ENCODE measurements at places on chromosomes 16 and 17. TPM values are rescaled to one million over a fixed set of nuclear protein-coding genes. Genes with fewer than 3 reads are reported as not detected.

- H3K27me3 ChIP-seq, result no peaks in the 10 kb centered on the region
- H3K4me3 ChIP-seq, result no peak overlapping the region
- DNase-seq, result no peak
- no peak overlapping the region for H3K27ac ChIP-seq
- H3K36me3 ChIP-seq, result peaks cover 24% of the 10 kb centered on the region
Measured at GRCh38 chr17:4204190-4204589, 59.6 kb downstream of the ANKFY1 start.

- peak; percentile 76 for DNase-seq
- H3K36me3 ChIP-seq, result no peaks in the 10 kb centered on the region
- no peaks in the 10 kb centered on the region for H3K4me1 ChIP-seq
- H3K27me3 ChIP-seq, result peaks cover 97% of the 10 kb centered on the region
Measured at GRCh38 chr17:35373984-35374765, 754 bp upstream of the SLFN11 start.

DNA sequence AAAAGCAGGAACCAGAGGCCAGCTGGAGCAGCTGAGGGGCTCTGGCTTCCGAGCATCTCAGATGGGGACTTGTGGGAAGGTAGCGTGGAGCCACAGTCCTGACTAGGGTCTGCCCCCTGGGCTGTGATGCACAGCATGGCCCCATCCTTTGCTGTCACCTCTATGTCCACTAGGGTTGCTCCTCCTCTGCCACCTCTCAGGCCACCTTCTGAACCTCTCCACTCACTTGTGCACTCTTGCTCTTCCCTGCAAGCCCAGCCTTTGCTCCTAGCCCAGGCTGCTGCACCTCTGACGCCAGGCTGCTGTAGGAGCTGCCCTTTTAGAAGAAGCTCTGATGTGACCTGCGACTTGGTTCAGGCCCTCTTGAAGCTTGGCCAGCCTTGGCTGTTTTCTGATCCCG, 24.3 kb upstream of the SMPD3 start:
- no peak overlapping the region for H3K27ac ChIP-seq
- DNase-seq, result no peak
- no peaks in the 10 kb centered on the region for H3K27me3 ChIP-seq
- no peak overlapping the region for H3K4me3 ChIP-seq
- H3K36me3 ChIP-seq, result no peaks in the 10 kb centered on the region

DNA sequence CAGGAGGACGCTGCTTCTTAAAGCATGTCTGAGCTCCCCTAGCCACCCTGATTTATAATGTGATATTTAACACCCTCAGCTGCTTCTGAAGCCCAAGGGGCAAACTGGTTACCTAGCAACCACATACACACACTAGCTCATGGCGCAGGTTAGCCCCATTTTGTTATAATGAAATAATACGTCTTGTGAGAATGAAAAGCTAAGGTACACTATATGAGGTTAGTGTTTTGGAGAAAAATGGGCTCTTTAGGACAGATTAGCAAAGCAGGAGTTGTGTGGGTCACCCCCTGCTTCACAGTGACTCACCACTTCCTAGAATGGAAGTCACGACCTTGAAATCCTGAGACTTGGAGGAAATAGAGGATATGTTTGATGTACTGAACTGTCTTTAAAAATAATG, 404.8 kb upstream of the HSBP1 start:
- DNase-seq, result no peak
- no peak overlapping the region for H3K27ac ChIP-seq
- no peak overlapping the region for H3K4me3 ChIP-seq
- no peaks in the 10 kb centered on the region for H3K4me1 ChIP-seq
- H3K36me3 ChIP-seq, result no peaks in the 10 kb centered on the region

DNA sequence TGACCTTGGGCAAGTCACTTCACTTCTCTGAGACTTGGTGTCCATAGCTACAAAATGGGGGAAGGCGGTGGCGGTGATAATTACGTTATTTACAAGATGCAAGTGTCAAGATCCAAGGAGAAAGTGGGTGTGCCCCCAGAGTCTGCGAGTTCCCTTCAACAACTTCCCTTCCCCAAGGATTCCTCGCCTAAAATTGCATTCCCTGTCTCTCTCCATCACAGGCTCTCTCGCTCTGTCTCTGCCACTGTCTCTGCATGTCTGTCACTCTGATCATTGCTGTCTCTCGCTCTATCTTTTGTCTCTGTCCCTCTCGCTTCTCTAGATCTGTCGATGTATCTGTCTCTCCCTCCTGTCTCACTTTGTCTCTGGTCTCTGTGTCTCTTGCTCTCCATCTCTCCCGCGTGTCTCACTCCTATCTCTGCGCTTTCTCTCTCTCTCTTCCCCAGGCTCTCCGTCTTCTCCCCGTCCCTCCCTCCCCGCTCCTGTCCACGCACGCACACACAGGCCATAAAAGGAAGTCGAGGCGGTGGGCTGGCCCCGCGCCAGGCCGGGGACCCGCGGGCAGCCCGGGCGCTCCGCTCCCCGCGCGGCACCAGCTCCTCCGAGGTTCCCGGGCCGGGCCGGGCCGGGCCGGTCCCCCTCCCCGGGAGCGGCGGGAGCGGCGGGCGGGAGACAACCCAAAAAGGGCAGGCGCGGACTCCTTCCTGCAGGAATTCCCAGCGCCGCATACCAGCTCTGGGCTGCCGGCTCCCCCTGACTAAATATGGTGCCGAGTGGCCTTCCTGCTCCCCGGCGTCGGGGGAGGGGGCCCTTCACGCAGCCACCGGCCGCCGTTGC, 1.1 kb upstream of the MYH11 start:
- peak; percentile 54 for DNase-seq
- H3K4me1 ChIP-seq, result no peaks in the 10 kb centered on the region
- H3K4me3 ChIP-seq, result peak overlapping the region; percentile 28
- no peaks in the 10 kb centered on the region for H3K36me3 ChIP-seq
- H3K27ac ChIP-seq, result peak overlapping the region; percentile 21

DNA sequence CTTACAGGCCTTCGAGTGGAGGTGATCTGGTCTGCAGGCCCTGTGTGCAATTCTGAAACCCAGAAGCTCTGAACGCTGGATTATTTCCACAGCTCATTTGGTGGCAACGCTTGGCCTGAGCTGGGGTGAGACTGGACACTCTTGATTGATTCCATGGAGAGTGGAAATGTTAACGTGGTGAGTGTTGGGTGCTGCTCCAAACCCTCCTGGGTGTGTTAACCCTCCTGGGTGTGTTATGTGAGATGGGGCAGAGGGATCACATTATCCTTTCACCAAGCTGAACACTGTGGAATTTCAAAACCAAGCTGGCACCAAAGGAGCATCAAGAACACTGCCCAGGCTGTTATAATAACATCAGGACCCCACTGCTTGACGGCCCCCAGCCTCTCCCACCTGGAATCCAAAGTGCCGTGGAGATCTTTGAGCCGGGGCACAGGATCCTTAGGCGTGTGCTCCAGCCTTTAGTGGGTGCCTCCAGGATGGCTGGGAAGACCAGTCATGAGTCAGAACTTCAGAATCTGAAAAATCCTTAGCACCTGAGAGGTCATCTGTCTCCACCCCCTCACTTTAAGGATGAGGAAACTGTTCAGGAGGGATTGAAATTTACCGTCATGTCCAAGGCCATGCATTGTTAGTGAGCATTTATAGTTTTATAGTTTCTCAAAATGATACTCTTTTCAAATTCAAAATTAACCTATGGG, 75.0 kb downstream of the RPTOR start:
- no peak for DNase-seq
- H3K27me3 ChIP-seq, result no peaks in the 10 kb centered on the region
- H3K4me1 ChIP-seq, result no peaks in the 10 kb centered on the region
- H3K27ac ChIP-seq, result no peak overlapping the region

TM4SF5 gene
- not detected for total RNA-seq

DNA sequence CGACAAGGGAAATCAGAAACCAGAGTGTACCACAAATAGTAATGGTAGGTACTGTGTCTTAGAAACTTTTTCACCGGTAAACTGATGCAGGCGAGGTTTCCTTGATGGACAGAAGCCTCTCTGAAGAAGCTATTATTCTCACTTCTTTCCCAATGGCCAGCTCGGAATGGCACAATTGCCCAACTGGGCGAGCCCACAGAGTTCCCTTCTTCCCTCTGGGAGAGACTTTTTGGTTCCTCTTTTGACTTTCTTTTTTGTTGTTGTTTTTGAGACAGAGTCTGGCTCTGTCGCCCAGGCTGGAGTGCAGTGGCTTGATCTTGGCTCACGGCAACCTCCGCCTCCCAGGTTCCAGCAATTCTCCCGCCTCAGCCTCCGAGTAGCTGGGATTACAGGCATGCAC, 16.9 kb downstream of the SLC43A2 start:
- H3K4me1 ChIP-seq, result peaks cover 3% of the 10 kb centered on the region
- H3K27me3 ChIP-seq, result no peaks in the 10 kb centered on the region
- H3K4me3 ChIP-seq, result no peak overlapping the region

- DNase-seq, result no peak
- peak overlapping the region; percentile 96 for H3K27ac ChIP-seq
- no peak overlapping the region for H3K4me3 ChIP-seq
- H3K36me3 ChIP-seq, result peaks cover 6% of the 10 kb centered on the region
Measured at GRCh38 chr17:2086306-2086705, 31.4 kb downstream of the HIC1 start.

DNA sequence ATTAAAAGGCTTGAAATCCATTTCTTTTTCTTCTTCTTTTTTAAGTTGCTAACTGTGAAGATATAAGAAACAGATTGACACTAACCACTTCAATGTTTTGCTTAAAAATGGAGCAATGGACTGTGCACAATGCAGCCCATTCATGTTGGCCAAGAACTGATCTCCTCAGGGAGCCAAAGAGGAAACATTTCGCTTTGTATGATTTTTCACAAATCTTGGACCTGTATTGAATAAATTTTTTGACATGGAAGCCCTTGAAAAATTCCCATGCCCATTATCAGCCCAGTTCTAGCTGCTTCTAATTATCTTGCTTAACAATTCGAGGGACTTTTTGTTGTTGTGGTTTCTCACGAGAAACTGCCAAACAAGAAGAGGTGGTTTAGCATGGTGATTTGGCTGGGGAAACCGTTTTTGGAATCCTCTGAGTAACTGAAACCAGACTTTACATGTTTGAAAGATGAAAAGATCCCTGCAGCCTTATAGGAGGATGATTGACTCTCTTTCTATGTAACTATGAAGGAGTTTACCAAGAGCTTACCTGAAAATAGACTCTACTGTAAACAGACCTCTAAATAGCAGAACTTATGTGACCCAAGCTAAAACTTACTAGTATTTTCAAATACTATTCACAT, 1389.4 kb upstream of the GOT2 start:
- H3K4me1 ChIP-seq, result no peaks in the 10 kb centered on the region
- no peaks in the 10 kb centered on the region for H3K36me3 ChIP-seq
- DNase-seq, result no peak

- peak; percentile 19 for DNase-seq
- no peak overlapping the region for H3K27ac ChIP-seq
- no peaks in the 10 kb centered on the region for H3K36me3 ChIP-seq
- peaks cover 5% of the 10 kb centered on the region for H3K4me1 ChIP-seq
- H3K4me3 ChIP-seq, result no peak overlapping the region
Measured at GRCh38 chr16:83994703-83995102, 26.7 kb downstream of the NECAB2 start.

DNA sequence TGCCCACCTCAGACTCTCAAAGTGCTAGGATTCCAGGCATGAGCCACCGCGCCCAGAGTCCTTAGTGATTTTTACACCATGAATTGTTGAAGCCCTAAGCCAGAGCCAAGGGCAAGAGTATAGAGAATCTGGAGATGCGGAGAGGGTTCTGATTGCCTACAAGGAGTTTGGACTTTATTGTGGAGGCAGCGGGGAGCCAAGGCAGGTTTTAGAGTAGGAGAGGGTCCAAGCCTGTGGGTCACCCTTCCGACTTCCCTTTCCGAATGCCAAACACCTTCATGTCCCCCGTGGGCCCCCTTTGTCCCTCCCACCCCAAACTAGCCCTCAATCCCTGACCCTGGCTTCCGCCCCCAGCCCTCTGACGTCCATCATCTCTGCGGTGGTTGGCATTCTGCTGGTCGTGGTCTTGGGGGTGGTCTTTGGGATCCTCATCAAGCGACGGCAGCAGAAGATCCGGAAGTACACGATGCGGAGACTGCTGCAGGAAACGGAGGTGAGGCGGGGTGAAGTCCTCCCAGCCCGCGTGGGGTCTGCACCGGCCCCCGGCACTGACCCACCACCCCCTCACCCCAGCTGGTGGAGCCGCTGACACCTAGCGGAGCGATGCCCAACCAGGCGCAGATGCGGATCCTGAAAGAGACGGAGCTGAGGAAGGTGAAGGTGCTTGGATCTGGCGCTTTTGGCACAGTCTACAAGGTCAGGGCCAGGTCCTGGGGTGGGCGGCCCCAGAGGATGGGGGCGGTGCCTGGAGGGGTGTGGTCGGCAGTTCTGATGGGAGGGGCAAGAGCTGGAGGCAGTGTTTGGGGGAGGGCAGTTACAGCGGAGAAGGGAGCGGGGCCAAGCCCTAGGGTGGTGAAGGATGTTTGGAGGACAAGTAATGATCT, 7.1 kb downstream of the MIEN1 start:
- H3K4me3 ChIP-seq, result no peak overlapping the region
- peaks cover 48% of the 10 kb centered on the region for H3K36me3 ChIP-seq
- H3K27me3 ChIP-seq, result no peaks in the 10 kb centered on the region
- DNase-seq, result no peak

- no peaks in the 10 kb centered on the region for H3K4me1 ChIP-seq
- peak overlapping the region; percentile 66 for H3K4me3 ChIP-seq
- peaks cover 28% of the 10 kb centered on the region for H3K27me3 ChIP-seq
- peak overlapping the region; percentile 86 for H3K27ac ChIP-seq
Measured at GRCh38 chr17:80453998-80454556, 22.3 kb downstream of the NPTX1 start.

DNA sequence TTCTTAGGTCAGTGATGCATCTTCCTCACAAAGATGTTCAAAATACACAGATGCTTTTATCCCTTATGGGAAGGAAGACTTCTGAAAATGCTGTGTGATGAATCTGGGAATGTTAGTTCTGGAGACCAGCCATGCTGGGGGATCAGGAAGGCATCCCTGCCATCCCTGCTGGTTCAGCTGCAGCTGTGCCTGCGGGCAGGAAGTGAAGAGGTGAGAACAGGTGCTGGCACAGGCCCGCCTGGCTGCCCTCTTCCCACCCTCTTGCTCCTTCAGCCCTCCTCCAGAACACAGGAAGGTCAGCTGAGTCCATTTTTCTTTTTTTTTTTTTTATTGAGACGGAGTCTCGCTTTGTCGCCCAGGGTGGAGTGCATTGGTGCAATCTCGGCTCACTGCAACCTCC, 15.2 kb downstream of the RAB11FIP3 start:
- H3K27me3 ChIP-seq, result no peaks in the 10 kb centered on the region
- no peaks in the 10 kb centered on the region for H3K36me3 ChIP-seq
- peak overlapping the region; percentile 28 for H3K27ac ChIP-seq
- H3K4me1 ChIP-seq, result no peaks in the 10 kb centered on the region
- H3K4me3 ChIP-seq, result no peak overlapping the region
- DNase-seq, result no peak

CLDN7 gene
- total RNA-seq, result 0.51 TPM

GRCh38 chr16:87968541-87968940, 17.3 kb downstream of the BANP start:
- H3K27me3 ChIP-seq, result no peaks in the 10 kb centered on the region
- H3K27ac ChIP-seq, result no peak overlapping the region
- H3K36me3 ChIP-seq, result no peaks in the 10 kb centered on the region

- H3K4me3 ChIP-seq, result no peak overlapping the region
- DNase-seq, result no peak
- no peaks in the 10 kb centered on the region for H3K27me3 ChIP-seq
- no peak overlapping the region for H3K27ac ChIP-seq
- no peaks in the 10 kb centered on the region for H3K36me3 ChIP-seq
- H3K4me1 ChIP-seq, result no peaks in the 10 kb centered on the region
Measured at GRCh38 chr16:21722771-21723455, 59.1 kb downstream of the OTOA start.
